Urothelium cell line (cell line): ENCODE measurements at places on chromosomes 4 and X.

DNA sequence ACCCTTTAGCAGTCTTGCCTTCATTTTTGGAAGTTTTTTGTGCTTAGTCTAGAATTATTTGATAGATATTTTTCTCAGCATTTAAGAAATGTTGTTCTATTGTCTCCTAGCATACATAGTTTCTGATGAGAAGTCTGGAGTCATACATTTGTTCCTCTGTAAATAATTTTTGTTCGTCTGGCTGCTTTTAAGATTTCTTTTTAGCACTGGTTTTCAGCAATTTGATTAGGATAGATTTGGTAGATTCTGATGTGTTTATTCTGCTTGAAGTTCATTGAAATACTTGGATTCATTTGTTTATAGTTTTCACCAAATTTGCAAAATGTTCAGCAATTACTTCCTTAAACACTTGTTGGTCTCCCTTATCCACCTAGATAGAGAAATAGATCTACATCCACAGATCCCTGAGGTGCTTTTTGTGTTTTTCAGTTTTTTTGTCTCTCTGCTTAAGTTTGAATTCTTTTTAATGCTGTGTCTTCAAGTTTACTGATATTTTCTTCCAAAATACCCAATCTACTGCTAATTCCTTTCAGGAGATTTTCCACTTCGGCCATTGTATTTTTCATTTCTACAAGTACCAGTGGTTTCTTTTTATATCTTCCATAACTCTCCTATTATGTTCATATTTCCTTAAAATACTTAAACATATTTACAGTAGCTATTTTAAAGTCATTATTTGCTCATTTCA is 64.9 kb downstream of the ABLIM2 start:
- no peak for DNase-seq

DNA sequence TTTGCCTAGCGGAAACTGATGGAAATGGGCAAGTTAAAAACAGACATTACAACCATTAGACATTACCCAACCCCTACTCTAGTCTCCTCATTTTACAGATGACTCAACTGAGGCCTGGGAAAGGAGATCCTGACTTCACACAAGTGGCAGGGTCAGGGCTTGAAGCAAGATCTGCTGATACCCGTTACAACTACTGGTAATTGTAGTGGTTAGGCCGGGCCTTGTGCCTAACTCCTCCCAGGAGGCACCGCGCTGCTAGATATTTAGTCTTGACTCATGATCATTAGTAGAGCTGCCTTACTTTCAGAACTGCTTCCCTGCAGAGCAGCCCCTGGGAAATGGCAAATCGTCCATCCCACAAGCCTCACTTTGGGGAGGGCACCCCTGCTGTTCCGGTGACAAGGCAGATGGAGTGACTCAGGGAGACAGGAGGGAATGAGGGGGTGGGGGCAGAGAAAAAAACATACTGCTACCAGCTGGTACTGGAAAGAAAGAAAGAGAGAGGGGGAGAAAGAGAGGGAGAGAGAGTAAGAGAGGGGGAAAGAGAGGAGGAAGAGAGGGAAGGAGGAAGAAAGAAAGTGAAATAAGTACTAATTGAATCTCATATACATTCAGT is 12.2 kb downstream of the ARHGEF6 start:
- peak; percentile 29 for DNase-seq

GRCh38 chr4:569958-570667 is 6.0 kb downstream of the TMEM271 start:
- DNase-seq = no peak

- peak; percentile 59 for DNase-seq
Measured at GRCh38 chr4:109921384-109921808, 8.7 kb downstream of the EGF start.

DNA sequence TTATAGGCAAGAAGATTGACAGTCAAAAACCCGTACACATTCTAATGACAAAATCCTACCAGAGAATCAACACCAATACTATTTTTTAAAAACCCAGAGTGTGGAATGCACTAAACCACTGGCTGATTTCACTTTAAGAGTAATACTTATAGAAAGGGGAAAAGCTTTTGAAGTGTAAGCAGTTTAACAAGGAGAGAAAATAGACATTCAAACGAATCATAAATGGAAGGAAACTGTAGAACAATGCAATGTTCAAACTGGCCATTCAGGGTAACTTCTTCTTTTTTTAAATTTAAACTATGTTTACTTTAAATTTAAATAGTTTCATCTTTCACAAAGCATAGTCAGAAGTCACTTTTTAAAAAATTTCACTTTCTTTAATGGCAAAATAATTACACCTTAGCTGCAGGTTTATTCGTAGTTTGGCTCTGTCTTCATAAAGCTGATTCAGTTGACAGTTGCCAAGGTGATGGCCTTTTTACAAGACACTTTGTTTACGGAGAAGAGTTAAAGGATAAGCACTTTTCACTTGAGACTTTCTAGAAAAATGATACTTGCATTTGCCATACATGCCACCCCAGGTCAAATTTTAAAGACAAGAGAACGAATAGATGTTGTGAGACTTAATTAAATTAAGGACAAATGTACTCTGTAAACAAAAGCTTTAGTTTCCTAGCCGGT is 82.4 kb upstream of the KLF3 start:
- no peak for DNase-seq

DNA sequence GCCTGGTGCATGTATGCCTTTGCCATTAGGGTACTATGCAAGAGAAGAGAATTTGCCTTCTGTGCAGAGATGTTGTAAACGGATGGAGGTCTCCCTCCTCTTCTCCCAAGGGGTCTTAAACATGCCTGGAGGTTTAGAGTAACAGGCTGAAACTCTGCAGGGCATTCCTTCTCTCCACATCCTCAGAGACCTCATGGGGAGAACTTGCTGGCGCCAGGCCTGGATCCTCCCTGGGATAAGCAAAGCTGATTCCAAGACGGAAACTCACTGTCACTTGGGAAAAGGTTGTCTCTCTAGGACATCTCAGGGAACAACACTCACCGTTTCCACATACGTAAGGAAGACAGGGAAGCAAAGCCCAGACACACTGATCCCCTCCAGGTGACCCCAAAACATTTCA is 76.9 kb upstream of the GPM6B start:
- DNase-seq = no peak

DNA sequence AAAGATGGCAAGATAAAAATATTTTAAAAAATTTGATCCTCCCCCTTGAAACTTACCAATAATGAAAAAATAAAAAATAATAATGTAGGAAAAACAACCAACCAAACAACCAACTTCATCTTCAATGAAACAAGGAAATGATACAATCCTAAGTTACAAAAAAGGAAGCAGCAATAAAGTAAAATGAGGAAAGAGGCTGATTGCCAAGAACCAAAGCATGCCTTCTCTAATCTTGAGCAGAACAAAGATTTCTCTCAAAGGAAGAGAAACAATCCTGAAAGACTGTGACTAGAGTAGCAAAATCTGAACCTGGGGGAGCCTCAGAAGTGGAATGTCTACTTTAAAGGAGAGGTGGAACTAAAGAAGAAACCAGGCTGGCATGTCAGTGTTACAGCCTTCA is 10.9 kb upstream of the WDFY3 start:
- DNase-seq = no peak

DNA sequence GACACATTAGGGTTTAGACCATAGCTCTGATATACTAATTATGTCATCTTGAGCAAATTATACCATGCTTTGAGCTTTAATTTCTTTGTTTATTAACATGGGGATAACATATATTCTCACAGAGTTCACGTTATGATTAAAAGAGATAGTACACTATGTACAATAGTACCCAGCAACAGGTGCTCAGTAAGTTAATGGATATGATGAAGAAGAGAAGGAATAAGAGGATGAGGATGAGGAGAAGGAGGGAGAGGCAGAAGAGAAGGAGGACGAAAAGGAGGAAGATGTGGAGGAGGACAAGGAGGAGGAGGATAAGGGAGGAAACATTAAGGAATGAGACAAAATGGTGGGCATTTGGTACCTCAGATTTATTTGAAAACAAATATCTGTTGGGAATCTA is 260.4 kb downstream of the SH2D1A start:
- DNase-seq = no peak

- DNase-seq = no peak
Measured at GRCh38 chr4:184382189-184382846, 92.0 kb downstream of the IRF2 start.

DNA sequence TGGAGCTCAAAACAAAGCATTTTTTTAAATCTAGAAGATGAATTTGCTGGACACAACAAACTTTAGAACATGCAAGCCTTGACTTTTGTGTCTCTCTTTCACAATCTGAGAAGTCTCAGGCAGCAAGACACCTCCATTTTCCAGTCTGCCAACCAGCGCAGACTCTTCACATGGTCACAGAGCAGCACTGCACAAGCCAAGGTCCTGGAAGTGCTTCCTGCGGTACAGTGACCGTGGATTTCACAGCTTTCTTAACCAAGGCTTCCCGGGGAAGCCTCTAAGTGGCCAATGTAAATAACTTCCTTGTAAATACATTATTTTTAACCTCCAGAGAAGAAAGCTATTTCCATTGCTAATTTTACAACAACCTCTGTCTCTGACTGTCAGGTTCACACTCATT is 31.2 kb downstream of the ZNF827 start:
- DNase-seq = no peak

GRCh38 chr4:10619220-10619619 is 65.3 kb downstream of the CLNK start:
- no peak for DNase-seq

- DNase-seq = peak; percentile 15
Measured at GRCh38 chr4:16289897-16290554, 63.8 kb upstream of the TAPT1 start.
